ENCODE measurements at places on chromosomes 7 and 10.

DNA sequence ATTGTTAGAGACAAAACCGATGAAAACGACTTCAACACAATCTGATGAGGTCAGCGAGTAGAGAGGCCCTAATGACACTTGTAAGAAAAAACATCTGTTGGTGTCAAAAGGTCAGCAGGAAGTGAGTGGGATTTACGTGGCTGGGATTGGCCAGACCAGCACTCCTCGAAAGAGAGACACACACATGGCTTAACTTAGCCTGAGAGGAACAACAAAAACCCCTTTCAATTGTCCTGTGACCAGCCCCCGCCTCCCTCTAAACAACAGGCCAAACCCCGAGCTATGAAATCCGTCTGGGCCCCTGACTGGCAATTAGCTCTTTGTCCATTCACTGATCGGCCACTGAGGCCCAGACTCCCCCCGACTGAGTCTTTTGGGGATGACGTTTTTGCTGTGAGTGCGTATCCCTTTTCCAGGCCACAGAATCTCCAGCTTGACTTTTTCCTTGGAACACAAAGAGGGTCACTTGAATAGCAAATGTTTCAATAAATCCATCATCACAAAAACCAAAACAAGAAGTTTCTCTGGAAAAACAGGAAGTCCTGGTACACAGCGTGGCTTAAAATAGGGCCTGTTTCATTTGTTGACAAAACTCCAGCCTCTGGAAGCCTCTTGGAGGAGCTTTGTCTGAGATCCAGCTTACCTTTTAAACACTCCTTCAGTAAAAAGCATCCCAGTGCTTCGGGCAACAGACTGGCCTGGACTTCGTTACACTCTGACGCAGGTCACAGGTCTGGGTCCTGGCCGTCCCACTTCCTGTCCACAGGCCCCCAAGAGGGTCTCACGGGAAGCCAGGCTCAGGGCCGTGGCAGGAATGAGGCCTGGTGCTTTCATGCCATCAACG, 103.0 kb downstream of the CTBP2 start:
- DNase-seq = no peak

GRCh38 chr10:119659951-119660350, 8.8 kb downstream of the BAG3 start:
- no peak for DNase-seq

DNA sequence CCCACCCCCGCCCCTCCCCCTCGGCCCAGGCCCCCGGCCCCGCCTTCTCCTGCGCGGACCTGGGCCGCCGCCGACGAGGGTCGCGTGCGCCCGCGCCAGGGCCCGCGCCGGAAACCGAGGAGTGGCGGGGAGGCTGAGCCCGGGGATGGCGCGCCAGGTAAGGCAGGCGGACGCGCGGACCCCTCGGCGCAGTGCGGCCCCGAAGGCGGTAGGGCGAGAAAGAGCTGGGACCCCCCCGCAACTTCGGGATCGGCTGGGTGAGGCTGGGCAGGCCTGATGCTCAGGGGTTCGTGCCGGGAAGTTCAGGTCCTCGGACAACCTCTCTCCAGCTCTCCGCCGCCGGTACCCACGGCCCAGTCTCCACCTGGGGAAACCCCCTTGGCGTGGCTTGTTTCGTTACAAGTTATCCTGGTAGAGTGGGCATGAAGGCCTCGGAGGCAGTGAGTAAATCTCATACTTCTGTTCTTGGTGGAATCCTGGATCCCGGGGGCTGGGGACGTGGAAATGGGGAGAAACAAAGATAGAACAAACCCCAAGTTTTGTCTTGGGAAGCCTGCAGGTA, 58.4 kb downstream of the ZNF467 start:
- no peak for DNase-seq

- DNase-seq = no peak
Observed at GRCh38 chr10:120688928-120689327, 162.2 kb upstream of the WDR11 start.

DNA sequence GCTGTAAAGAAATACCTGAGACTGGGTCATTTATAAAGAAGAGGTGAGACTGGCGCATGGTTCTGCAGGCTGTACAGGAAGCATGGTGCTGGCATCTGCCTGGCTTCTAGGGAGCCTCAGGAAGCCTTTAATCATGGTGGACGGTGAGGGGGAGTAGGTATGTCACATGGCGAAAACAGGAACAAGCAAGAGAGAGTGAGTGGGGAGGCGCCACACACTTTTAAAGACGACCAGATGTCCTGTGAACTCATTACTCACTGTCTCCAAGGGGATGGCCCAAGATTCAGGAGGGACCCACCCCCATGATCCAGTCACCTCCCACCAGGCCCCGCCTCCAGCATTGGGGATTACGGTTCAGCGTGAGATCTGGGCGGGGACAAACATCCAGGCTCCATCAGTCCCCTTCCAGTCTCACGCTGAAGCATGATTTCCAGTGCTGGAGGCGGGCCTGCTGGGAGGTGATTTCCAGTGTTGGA, 3.2 kb downstream of the ZNF316 start:
- DNase-seq = no peak

DNA sequence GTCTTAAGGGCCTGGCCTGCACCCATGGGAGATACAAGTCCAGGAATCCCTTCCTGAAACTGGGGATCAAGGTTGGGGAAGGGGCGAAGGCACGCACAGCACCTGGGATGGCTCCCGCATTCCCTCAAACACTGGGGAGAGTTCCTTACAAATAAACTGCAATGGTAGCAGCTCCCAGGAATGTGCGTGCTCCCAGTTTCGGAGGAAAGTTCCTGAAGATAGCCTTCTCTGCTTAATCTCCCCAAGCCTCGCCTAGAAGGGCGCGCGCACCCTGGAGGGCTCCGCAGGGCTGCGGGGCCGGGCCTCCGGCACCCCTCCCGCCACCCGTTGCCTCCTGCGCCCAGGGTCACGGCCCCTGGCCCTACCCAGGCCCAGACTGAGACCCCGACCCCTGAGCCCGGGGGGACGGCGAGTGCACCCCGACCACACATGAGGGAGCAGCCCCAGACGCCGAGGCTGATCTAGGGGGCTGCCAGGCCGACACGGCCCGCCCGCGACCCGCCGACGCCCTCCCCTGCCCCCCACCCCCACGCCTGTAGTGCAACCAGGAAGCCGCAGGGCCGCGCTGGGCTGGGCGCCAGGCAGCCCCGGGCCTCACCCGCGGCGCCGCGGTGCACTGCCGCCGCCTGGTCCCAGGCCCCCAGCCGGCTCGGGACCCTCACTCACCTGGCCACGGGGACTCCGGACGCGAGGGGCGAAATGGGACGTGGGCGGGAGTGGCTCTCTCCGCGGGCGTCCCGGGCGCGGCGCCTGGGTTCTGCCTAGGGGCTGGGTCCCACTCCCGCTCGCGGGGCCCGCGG, 460 bp downstream of the ANXA11 start:
- DNase-seq = no peak

- peak; percentile 73 for DNase-seq
Observed at GRCh38 chr7:135620980-135621850, 41.1 kb upstream of the STMP1 start.

DNA sequence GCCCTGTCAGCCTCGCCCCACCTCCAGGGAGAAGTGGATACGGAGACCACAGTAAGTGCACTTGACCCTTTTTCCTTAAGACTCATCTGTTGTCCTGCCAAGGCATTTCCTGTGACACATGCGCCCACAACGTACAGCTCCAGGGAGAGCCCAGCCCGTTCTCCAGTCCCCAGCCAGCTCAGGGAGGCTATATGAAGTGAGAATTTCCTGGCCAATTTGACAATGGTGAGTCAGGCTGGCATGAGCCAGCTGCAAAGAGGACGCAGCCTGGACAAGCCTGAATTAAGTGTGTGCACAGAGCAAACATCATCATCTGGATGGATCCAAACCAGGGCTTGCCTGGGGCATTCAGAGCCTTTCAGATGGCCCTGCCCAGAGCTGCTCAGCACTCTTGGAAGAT, 244.8 kb downstream of the KCNMA1 start:
- peak; percentile 50 for DNase-seq

GRCh38 chr10:116691635-116692034, 50.7 kb downstream of the HSPA12A start:
- no peak for DNase-seq

- no peak for DNase-seq
Observed at GRCh38 chr7:35463751-35464150, 209.9 kb upstream of the TBX20 start.

DNA sequence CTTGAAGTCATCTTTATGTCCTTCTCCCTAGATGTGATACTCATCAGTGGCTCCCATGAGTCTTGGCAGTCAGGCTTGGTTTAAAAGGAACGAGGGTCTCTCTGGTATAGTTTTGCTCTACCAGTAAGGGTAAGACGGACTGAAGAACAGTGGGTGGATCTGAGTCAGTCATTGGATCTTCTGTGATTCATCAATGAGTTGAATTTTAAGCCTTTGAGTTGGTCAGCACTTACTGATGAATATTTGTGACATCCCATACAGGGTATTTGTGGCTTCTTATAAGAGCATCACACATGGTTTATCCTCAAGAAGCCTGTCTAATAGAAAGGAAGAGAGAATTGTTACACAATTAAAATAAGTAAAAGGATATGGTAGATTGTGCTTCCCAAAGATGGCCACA, 87.3 kb upstream of the NAMPT start:
- no peak for DNase-seq

- DNase-seq = no peak
Observed at GRCh38 chr7:157612664-157613561, 276.1 kb downstream of the DNAJB6 start.

GRCh38 chr7:867406-868188, 8.8 kb upstream of the GET4 start:
- DNase-seq = no peak

DNA sequence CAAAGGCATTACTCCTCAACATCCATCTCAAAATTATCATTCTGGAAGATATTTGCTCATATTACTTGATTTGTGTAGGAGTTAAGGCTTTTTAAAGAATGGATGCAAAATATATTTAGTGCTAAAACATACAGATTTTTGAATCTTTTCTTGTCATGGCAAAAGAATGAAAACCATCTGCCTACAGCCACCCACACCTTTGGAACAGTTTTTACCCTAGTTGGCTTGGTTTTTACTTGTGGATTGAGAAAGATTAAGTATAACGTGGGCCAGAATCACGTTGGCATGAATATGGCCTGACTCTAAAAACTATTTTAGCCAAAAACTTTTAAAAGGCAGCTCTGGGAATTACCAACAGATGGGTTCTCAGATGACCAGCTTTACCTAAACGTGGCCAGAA, 128.2 kb downstream of the SPAG6 start:
- no peak for DNase-seq

DNA sequence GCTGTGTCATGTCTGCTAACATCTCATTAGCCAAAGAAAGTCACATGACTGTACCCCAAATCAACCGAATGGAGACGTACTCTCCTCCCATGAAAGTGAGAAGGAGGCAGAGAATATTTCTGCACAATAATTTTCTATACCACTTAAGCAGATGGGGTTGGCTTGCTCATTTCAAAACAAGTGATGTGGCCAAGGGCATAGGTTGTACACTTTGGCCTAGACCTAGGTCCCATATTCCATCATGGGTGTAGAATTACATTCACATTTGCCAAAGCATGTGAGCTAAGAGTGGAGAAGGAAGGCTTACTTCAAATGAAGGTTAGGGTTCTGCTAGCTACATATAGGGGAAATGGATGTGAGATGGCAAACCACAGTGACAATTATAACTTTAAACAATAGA, 83.0 kb downstream of the ZNF365 start:
- DNase-seq = no peak

DNA sequence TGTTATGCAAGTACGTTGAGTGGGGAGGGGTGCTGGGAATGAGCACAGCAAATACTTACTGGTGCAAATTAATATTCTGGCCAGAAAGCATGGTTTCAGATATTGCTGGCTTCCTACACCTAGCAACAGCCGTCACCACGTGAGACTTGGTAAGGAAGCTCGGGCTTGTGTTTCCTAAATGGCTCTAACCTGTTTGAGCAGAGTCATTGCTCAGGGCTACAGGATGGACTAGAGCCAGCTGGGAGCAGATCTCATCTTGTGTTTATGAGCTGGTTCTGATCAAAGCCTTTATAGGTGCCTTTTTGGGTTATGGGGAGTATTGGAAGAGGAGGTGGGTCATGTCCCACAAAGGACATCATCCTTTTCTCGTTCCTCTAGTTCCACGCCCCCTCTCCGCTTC, 200.3 kb downstream of the BUB3 start:
- DNase-seq = no peak

DNA sequence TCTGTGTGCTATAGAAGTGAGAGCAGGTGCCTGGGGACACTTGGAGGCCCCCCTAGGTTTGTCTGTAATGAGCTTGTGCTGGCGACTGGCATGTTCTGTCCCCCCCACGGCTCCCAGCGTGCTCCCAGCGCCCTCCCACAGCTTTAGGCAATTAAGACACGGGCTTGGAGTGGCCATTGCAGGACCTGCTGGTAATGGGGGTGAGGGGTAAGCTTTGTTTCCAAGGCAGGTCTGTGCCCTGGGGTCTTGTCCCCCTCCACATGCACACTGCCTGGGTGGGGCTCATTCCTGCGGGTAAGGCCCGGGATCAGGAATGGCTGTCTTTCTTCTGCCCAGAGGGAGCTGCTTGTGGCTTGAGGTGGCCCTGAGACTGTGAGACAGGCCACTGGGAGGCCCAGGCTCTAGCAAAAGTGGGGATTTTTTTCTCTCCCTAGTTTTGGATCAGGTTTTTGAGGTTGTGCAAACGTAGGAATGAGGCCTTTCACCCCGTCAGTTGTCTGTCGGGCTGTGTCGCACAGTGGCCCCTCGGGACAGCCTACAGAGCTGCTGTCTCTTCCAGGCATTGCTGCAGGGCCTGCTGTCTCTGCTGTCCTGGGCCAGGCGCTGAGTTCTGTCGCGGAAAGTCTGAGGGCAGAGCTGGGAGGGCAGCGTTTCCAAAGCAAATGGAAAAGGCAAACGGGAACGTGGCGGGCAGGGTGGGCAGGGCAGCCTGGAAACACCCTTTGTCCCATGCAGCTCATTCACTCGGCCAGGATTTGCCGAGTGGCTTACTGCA, 107.4 kb downstream of the LHPP start:
- DNase-seq = no peak

DNA sequence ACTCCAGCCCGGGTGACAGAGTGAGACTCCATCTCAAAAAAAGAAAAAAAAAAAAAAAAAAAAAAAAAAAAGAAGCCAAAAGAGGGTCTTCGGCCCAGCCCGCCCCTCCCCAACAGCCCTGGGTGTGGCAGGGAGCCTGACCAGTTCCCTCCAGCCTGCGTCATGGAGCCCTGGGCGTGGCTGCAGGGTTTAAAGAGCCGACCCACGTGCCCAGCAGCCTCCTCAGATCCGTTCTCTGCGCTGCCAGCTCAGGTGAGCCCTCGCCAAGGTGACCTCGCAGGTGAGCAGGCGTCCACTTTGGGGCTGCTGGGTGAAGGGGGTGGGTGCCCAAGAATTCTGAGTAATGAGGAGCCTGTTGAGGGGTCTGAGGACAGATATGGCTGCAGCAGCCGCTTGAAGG, at the start of gene FXYD4:
FXYD4 (plus strand) TSS at position 219 of the 400 bp plus-strand sequence. CDS start 2,111 bp downstream, outside the sequence.
- DNase-seq = no peak

All from HCT116 (cell line).